ENCODE measurements at places on chromosomes 12 and 14.

GRCh38 chr12:96441816-96442215 lies 41.6 kb upstream of the CDK17 start:
- no peak for DNase-seq

DNA sequence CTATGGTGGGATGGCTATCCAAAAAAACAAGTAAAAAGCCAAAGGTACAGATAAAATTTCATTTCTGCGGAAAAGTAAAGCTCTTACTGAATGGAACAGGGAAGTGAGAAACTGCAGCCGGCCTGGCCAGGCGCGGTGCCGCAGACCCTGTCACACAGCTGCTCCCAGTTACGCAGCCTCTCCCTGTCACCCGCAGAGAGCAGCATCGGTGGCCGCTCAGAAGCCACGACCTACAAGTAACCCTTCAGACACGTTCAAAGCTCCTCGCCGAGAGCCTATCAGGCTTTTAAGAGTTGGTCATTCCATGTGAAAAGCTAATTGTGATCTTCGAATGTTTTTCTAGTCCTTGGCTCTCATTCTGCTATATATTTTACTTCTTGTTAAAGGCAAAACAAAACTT lies 11.0 kb upstream of the ANKLE2 start:
- DNase-seq: peak; percentile 76

GRCh38 chr12:115709540-115710011 lies 567.9 kb downstream of the MED13L start:
- no peak for DNase-seq

DNA sequence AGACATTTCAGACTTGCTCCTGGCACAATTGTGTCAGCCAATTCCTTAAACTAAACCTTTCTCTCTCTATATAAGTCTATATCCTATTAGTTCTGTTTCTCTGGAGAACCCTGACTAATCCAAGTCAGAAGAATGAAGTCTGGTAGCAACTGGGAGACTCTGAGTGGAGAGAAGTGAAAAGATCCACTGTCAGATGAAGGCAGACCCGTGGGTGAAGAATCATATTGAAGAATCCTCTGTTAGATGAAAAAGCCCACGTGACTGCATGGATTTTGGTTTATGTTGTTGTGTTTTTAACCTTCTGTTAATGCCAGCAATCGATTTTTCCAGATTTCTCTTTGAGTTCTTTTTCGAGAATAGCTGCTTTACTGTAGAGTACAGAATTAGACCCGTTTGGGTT lies 29.5 kb upstream of the APOLD1 start:
- DNase-seq: no peak

- no peak for DNase-seq
Observed at GRCh38 chr14:68399971-68400370, 392.9 kb downstream of the ZFP36L1 start.

DNA sequence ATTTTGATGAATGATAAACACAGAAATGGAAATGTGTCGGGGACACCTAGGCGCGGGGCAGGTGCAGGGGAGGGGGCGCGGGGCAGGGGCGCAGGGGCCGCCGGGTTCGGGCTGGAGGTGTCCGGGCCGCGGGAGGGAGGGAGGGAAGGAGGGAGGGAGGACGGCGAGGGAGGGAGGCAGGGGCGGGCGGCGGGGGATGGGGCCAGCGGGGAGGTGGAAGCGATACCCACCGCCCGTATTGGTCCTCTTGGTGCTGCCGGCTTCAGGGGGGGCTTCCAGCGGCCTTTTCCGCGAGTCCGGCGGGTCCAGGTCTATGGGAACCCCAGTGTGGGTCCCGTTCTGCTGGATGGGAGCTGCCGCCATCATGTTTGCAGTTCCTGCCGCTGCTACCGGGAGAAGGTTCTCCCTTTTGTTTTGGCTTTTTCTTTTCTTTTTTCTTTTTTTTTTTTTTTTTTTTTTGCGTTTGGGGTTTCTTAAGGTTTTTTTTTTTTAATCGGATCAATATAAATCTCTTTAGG lies 703 bp downstream of the NOVA1 start:
- no peak for DNase-seq

- DNase-seq: no peak
Observed at GRCh38 chr12:76714861-76715260, 49.1 kb upstream of the ZDHHC17 start.

GRCh38 chr14:106372870-106373652 lies 846.7 kb downstream of the TMEM121 start:
- peak; percentile 56 for DNase-seq

- DNase-seq: peak; percentile 80
Observed at GRCh38 chr12:57093415-57094207, 4.7 kb downstream of the NAB2 start.

DNA sequence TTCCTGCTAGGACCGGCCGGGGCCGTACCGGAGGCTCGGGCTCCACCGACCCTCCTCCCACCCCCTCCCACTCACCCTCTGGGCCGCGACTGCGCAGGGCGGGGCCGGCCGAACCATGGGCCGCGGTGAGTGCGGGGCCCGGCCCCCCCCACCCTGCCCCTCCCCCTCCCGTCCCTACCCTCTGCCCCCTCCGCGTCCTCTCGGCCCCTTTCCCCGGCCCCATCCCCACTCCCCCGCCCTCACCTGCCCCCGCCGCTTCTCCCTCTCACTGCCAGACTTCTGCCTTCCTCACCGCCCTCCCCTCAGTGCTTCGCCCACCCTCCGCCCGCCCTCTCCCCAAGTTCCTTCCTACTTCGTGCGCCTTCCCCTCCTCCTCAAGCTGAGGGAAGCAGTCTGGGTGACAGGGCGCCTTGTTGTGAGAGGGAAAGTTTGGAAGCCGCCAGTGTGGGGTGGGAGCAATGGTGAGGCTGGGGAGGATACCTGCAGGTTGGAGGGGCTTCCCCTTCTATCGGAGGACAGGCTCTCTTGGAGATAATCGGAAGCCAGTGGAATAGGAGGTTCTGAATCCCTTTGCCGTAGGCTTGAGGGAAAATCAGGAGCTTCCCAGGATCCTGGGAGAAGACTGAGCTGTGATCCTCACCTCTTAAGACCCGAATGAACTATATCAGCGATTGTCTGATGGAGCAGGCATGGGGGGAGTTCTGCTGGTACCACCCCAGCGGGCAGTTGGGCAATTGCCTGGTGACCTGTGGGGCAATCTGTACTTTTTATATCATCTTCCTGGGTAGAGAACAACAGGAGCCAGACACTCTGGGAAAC lies 472 bp downstream of the MBD6 start:
- DNase-seq: peak; percentile 73

DNA sequence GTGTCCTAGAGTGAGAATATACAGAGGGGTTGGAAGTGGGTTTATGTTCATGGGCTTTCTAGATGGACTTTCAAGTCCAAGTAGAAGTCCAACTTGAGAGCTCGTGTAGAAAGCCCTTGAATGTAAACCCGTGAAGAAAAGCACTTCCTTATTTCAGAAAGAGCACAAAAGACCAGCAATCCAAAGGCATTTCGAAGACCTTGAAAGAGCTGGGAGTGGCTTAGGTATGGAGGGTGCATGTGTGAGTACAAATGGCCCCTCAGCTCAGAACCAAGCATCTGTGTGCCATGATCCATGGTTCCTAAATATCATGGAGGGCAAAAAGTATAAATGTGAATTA lies 160.7 kb downstream of the ETV6 start:
- peak; percentile 58 for DNase-seq

All from suppressor macrophage (primary cell).